Kidney (tissue), 22 donors: ENCODE measurements at places on chromosomes 4 and X. TPM values are rescaled to one million over a fixed set of nuclear protein-coding genes. Genes with fewer than 3 reads are reported as not detected.

GRCh38 chr4:165301833-165302232 lies 25.6 kb upstream of the MSMO1 start:
- no peak for DNase-seq

MAGEB10 gene
- total RNA-seq: not detected

DNA sequence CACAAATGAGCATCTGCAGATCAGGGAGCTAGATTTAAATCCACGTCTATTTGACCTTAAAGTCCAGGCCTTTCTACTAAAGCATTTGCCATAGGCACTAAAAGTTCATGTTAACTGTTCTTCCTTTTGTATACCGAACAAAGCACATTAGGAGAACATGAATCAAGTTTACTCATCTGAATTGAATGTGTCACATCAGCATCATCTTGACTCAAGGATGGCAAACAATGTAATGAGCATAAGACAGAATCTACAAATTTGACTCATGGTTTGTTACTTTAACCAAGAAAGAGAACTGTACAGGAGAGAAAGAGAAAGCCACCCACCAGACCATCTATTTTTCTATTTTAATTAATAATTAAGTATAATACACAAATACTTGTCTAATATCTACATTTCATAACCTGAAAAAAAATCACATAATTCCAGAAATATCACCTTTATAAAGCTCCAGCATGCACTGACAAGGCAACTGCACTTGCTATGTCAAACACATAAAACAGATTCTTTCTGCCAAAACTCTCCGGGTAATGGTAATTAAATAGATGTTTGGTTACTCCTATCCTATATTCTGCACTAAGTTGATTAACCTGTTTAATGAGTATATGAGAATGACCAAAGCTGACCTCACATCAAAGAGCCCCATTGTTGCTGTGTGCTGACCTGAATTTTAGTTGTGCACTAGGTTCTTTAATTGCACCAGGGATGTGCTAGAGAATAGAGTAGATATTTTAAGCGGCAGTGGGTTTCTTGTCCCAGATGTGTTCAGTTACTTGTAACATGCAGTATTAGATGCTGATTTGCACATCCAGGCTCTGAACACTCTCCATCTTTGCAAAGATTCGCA lies 42.5 kb upstream of the LEF1 start:
- DNase-seq: no peak

DNA sequence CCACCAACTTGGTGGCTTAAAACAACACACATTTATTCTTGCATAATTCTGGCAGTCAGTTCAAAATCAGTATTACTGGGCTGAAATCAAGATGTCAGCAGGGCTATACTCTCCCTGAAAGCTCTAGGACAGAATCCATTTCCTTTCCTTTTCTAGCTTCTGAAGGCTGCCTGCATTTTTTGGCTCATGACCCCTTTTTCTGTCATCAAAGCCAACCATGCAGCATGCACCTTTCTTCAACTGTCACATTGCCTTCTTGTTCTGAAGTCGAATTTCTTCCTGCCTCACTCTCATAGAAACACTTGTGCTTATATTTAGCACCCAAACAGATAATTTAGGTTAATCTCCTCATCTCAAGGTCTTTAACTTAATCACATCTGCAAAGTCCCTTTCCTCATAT lies 79.8 kb upstream of the PPP1R2C start:
- no peak for DNase-seq

GRCh38 chr4:72006586-72006985 lies 25.2 kb upstream of the NPFFR2 start:
- no peak for DNase-seq

ARL9 gene
- total RNA-seq: 0.19 TPM

GRCh38 chrX:10098270-10098713 lies 58.5 kb upstream of the CLCN4 start:
- no peak for DNase-seq

HMX1 gene
- not detected for total RNA-seq

DNA sequence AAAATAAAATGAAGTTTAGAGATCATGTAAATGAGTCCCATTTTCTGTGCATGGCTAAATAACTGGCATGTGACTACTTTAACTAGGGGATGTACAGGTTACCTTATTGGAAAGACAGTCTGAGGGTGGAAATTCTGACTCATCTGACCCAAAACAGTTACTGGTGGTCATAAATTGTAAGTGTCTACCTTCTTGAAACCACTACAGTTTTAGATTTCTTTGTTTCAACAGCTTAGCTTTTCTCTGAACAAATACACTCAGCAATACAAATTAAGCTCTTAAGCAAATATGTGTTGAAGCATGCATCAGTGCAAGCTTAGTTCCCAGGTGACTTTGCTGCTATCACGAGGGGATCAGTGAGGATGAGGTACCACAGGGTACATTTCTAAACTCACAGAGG lies 60.7 kb upstream of the PGM2 start:
- DNase-seq: no peak

TXK gene
- total RNA-seq: 7.9 TPM

DNA sequence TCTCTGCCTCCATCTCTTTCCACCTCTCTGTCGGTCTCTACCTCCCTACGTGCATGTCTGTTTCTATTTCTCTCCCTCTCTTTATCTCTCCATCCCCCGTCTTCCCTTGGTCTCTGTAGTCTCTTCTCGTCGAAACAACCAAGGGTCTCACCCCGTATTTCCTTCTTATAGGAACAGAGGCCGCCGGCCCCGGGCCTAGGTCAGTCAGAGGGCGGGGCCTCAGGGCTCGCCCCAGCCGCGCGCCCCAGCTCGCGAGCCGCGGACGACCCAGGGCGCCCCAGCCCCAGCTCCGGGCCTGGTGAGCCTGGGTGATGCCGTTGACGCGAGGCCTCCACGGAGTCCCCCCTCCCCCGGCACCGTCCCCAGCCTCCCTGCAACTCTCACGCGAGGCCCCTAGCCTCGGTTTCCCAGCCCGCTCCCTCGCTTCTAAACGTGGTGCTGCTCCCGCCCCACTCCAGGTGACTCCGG lies 6.6 kb downstream of the TIMM17B start:
- DNase-seq: no peak

- DNase-seq: no peak
These were observed 23.0 kb upstream of the UGT2B15 start for GRCh38 chr4:68693325-68694075.

- no peak for DNase-seq
These were observed 2.0 kb downstream of the ABLIM2 start for GRCh38 chr4:8156617-8157016.

- DNase-seq: peak; percentile 60
These were observed 45.1 kb downstream of the OR13H1 start for GRCh38 chrX:131588995-131589394.

IL9R gene
- total RNA-seq: 0.88 TPM

DNA sequence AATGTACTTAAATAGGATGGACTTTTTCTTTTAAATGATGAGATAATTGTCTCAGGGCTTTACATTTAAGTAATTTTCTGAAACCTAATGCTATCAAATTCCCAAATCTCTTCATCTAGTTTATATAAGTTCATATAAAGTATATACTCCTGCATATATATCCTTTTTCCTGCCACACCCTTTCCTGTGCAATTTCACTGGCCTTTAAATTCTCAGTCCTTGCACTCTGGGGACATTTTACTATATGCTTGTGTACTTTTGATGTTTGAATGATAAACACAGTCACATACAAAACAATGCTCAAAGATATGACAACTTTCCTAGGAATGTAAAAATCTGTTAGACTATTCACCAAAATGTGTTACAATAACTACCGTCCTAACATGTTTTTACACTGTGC lies 60.1 kb downstream of the NDST4 start:
- DNase-seq: no peak

UGT2B17 gene
- 0.38 TPM for total RNA-seq

TSPAN6 gene
- total RNA-seq: 27.8 TPM

DNA sequence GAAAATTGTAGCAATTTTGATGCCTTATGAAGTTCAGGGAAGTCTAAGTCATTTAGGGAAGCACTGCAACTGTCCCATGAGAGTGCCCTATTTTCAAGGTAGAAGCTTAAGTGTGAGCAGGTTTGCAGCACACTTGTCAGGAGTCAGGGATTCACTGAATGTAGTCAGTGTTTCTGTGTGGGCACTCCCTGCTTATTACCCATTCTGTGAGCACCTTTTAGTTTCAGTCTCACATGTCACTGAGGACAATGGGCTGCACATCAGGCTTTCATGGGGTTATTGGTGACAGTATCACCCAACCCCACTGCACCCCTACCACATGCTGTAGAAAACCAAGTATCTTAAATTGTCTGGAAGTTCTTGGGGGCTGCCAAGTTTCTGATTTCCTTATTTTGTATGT lies 2.9 kb upstream of the CCNG2 start:
- DNase-seq: no peak

NEXMIF gene
- 6.0 TPM for total RNA-seq
